ENCODE measurements at places on chromosomes 4 and X.

- no peak for DNase-seq
Observed at GRCh38 chrX:72346302-72346949, 40.7 kb upstream of the CITED1 start.

GRCh38 chrX:101409043-101409442 lies 1.0 kb downstream of the HNRNPH2 start:
- DNase-seq = no peak

DNA sequence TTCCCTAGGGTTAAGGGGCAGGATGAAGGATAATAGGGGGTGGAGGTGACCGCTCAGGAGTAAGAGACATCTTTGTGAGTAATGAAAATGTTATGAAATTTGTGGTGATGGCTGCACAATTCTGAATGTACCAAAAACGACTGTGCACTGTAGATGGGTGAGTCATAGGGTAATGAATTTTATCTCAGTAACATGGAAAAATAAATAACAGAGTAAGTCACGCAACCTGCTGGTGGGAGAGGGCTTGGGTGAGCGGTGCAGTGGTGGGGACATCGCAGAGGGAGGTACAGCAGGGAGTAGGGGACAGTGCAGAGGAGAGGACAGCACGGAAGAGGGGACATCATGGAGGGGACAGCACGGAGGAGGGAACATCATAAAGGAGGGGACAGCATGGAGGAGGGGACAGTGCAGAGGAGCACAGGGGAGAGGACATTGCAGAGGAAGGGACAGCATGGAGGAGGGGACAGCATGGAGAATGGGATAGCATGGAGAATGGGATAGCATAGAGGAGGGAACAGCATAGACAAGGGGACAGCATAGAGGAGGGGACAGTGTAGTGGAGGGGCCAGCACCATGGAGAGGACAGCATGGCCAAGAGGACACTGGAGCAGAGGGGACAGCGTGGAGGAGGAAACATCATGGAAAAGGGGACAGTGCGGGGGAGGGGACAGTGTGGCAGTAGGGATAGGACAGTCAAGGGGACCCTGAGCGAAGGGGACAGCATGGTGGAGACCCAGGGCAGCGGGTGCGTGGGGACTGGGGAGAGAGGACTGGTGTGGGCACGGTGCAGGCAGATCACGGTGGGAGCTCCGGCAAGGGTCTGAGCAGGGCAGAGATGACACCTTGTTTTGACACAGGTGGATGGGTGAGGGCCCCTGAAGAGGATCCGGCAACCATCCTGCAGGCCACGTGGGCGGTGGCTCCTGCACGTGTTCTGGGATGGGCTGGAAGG lies 68.5 kb upstream of the MXD4 start:
- no peak for DNase-seq

GRCh38 chrX:153642655-153643430 lies 4.2 kb upstream of the DUSP9 start:
- no peak for DNase-seq

Data from GM10248 (cell line).